ENCODE measurements at places on chromosomes 2 and 18.

DNA sequence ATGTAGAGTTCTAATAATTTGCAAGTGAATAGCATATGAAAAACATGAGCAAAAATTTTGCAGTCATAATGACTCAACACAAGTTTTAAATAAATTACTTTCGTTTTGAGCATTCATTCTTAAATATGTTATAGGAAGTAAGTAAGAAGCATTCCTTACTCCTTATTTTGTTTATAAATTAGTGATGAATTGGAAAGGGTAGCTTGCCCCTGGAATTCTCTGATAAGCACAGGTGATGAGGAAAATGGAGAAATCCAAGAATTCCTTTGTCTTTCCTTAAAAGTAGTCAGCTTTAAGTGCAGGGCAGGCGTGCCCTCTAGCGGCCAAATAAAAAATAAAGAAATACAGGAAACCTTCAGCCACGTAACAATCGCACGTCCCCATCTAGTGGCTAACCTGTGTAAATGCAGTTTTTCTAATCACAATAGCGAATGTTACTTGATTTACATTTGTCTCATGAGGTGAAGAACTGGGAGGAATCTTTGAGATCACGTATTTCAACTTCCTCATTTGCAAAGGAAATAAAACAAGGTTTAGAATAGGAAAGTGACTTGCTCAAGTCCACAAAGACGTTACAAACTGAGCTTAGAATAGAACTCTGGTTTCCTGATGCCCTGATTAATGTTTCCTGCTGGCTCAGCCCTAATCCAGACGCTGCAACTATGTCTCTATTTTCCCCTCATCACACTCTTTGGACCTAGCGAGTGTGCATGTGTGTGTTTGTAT, 47.2 kb upstream of the ZNG1B start:
- DNase-seq: peak; percentile 78

DNA sequence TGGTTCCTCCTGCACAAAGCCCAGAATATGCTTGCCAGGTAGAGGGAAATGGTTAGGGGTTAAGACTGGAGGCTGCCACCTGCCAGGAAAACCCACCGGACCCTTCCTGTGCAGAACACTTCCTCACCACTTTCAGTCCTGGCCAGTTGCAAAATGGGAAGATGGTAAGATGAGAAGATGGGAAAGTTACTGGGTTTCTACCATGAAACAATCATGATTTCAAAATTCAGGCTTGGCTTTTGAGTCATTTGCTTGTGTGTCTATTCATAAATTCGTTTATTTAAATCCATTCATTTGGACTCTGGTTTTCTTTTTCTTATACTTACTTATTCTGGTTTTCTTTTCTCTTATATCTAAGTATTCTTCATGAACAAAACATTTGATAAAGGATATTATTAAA, 7.2 kb downstream of the BMP10 start:
- no peak for DNase-seq

DNA sequence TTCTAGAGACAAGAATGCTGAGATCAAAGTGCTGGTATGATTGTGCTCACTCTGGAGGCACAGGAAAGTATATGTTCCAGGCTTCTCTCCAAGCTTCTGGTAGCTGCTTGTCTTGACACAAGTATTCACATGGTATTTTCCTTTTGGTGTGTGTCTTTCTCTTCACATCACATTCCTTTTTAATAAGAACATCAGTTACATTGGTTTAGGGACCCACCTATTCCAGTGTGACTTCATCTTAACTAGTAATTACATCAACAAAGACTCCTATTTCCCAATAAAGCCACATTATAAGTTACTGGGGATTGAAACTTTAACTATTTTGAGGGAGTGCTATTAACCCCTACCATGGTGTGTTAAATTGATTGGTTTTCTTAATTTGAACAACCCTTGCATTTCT, 119.1 kb downstream of the FSIP2 start:
- peak; percentile 25 for DNase-seq

DNA sequence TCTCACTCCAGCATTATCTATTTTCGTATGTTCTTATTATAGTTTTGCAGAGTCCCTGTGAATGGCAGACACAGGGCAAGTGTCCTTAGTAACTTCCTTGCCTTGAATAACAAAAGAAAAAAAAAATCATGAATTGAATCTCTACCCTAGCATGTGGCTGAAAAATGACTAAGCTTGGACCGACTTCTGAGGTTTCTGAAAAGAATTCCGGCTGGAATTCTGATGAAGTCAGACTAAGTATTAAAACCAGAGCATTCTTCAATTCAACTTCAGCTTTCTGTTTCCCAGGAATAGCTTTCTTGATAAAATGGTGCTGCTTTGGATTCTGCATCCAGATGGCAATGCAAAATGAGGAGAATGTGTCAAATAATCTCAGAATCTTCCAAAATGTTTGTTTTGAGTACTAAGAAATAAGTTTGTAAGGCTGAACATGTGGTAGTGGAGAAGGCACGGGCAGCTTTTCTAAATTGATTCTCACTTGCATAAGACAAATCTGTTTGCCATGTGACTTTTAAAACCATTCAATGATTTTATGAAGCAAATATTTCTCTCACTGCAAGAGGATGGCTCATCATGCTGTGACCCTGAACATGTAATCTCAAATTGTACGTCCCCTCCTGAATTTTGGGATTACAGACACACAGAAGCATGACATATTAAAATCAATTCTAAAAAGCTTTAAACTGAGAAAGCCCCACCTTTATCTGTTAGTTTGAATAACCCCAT, 1462.8 kb upstream of the LRRTM1 start:
- DNase-seq: peak; percentile 1

- DNase-seq: no peak
Measured at GRCh38 chr18:44816050-44816449, 135.4 kb downstream of the SETBP1 start.

GRCh38 chr18:78849458-78849857, 130.2 kb upstream of the SALL3 start:
- no peak for DNase-seq

DNA sequence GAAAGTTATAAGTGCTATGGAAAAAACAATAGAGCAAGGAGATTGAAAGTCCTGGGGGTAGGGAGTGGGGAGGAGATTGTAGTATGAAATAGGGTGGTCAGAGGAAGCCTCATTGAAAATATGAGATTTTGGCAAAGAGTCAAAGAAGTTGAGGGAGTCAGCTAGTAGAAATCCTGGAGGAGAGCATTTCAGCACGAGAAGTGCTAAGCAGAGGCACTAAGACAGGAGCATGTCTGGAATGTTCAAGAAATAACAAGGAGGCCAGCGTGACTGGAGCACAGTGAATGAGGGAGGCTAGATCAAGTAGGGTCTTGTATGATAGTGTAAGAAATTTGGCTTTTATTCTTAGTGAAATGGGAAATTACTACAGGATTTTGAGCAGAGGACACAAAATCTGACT, 2.1 kb upstream of the TSPYL6 start:
- DNase-seq: no peak

DNA sequence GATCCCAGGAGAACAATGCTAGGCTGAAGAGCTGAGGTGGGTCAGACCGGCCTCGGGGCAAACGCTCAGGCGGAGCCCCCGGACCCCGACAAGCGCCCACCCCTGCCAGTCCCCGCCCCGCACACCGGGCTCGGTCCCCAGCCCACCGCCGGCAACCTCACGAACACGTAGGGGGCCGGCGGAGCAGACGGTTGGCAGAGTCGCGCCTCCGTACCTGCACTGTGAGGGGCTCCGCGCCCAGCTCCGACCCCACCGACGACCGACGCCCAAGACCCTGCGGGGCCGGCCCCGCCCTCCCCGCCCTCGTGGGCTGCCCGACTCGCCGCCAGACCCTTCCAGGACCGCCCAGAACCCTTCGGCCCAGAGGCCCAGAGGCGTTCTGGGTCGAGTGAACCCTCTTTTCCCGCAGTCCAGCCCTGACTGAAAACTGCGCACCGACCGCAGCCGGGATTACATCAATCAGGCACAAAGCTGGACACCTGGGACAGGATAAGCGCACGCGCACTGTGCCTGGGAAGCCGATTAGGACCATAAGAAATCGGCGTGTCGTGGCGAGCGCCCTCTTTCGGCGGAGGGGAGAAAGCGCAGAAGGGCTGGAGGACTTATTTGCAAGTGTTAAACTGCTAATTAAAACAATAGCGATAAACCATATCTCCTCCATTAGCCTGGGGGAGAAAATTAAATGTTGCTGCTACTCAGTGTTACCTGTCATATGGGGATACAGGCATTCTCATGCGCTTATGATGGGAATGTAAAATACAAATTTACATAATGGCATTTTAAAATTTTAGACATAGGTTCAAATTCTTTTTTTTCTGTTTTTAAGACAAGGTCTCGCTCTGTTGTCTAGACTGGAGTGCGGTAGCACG, 11.7 kb upstream of the DCTN1 start:
- peak; percentile 89 for DNase-seq

GRCh38 chr18:70234667-70235459, 29.4 kb upstream of the RTTN start:
- DNase-seq: peak; percentile 14

DNA sequence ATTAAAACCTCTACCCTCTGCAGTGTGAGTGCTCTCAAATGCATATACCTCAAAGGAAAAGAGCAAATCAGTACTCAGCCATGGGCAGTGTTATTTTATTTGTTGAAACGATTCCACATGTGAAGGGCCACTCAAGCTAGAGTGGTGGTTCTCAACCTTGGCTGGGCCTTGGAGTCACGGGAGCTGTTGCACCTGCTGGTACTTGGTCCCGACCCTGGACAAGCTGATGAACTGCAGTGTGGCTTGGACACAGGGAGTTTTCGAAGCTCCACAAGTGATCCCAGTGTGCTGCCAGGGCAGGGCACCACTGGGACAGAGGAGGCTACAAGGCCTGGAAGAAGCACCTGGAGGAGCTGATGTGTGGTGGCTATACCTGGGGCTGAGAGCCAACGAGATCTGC, 19.7 kb downstream of the GNLY start:
- no peak for DNase-seq

DNA sequence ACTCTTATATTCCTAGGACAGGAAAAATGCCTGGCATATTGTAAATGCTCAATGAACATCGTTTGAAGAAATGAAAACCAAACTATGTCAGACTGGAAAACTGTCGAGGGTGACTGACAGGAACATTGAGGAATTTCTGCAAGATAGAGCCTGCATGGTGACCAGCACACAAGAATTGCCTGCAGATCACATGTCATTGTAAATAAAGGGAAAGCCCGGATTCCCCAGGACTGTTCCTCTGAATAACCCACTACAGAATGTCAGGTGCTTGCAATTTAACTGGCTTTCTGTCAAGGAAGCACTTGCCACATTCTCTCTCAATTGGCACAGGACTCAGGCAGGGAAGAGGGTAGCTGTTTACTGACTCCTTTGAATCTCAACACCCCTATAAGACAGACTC, 129.0 kb upstream of the REG3G start:
- DNase-seq: no peak

DNA sequence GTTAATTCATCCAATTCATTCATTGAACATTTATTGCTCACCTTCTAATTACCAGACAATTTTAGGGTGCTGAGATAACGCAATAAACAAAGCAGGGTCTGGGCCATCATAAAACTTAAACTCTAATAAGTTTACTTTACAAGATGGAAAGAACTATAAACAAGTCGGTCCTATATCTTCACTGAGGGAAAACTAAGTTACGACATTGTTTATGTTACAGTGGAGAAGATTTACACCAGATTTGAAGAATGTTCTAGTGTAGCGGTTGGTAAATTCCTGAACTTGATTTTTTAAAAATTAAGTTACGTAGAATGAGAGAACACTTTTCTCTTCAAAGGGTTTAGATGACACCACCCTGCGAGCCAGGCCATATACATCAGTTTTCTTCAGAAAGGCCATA, 20.7 kb upstream of the FRZB start:
- no peak for DNase-seq

GRCh38 chr2:141570474-141571131, 560.2 kb downstream of the LRP1B start:
- no peak for DNase-seq

DNA sequence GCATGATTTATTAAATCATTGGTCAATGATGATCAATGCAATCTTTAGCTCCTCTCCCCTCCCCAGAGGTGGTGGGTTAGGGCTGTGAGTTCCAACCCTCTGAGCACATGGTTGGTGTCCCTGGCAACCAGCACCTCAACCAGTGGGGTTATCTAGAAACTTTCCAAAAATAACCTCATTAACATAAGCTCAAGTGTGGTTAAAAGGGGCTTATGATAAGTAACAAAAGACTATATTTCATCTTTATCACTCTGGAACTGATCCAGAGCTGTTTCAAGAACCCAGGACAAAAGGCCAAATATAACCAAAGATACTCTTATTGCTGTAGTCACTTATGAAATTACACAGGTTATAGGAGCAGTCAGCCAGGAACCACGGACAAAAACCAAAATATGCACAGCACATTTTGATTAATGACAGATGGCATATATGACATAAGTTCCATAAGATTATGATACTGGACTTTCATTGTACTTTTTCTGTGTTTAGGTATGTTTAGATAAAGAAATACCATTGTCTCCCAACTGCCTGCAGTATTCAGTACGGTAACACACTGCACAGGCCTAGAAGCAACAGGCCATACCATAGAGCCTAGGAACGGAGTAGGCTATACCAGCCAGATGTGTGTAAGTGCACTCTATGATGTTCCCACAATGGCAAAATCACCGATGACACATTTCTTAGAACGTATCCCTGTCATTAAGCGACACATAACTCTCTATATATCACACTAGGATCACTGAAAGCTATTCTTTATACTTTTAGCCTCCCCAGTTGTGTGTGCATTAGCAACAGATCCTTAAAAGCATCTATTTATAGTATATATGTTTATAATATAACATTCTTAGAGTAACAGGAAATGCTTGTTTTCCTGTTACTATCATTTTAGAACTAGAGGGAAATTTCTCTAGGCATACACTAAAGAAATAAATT, 31.9 kb downstream of the KIDINS220 start:
- DNase-seq: no peak

GRCh38 chr2:31972059-31972458, 38.7 kb downstream of the MEMO1 start:
- no peak for DNase-seq

DNA sequence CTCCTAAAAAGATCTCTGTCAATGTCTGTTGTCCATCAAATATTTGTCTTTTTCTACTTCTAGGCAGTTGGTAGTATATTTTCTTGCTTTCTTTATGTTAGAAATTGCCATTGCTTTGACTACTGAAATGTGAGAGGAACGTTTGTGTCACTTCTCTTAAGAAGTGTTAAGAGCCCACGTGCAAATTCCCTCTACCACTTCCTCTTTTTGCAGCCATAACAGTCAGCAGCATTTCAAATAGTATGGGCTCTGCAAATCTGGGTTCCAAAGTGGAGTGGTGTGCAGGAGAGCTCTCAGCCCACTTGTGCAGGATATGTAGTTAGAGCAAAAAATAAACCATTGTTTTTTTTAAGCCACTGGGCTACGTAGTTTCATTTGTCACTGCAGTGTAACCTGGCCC, 314.0 kb downstream of the MEIS1 start:
- DNase-seq: no peak

DNA sequence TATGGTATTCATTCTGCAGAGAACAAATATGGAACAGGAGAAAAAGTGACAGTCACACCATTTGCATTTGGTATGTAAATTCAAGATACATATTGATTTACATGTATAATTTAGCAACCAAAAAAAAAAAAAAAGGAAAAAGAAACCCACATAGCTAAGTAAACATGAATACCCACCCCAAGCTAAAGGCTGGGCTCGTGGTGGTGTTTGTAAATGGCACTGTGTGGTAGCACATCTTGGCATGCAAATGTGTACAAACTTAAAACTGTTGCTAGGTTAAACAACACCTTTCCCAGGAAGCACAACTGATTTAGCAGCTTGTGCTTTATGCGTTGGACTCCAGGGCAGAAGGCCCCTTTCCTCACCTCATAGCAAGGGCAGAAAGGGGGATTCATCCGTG, 481.1 kb upstream of the CELF4 start:
- DNase-seq: no peak

- DNase-seq: peak; percentile 37
Measured at GRCh38 chr2:100819370-100820272, at the start of gene NPAS2. Gene NPAS2 (plus strand): TSS chr2:100820139. CDS start chr2:100904755, 84,616 bp downstream.

GRCh38 chr2:105712166-105712915, 32.4 kb upstream of the NCK2 start:
- peak; percentile 53 for DNase-seq

All from fibroblast of mammary gland (primary cell).